ENCODE measurements at places on chromosomes 12 and 14. TPM values are rescaled to one million over a fixed set of nuclear protein-coding genes. Genes with fewer than 3 reads are reported as not detected.

OTUB2 gene
- 1.1 TPM for total RNA-seq

MAP1LC3B2 gene
- not detected for total RNA-seq

GRCh38 chr14:39181026-39181692, 6.1 kb downstream of the PNN start:
- DNase-seq = no peak

DNA sequence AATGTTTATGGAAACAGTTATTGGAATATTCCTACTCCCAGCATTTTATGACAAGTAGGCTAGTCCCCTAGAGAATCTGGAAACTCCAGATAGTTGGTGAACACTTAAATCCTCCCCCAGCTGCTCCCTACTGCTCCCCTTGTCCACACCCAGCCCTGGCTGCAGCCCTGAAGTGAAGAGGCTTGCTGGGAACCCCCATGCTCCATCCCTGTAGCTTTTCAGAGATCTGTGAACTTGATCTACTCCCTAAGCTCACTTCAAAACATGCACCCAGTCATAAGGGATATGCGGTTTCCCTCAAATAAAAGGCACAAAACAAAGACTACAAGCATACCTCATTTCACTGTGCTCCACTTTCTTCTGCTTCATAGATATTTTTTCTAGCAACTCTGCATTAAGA, 33.2 kb downstream of the EGLN3 start:
- DNase-seq = no peak

Measured in left lobe of liver (tissue), 2 donors.